Stimulated activated CD8-positive, alpha-beta memory T cell treated with anti-CD3 and anti-CD28 coated beads, Interleukin-4, amount 100 ng/mL, for 1 hour (primary cell): ENCODE measurements at places on chromosomes 13 and 19.

- DNase-seq = no peak
Observed at GRCh38 chr13:41224113-41225110, 30.0 kb upstream of the KBTBD7 start.

- no peak for DNase-seq
Observed at GRCh38 chr19:1026783-1027649, 608 bp downstream of the CNN2 start.

- DNase-seq = no peak
Observed at GRCh38 chr19:18287836-18288772, 6.7 kb upstream of the JUND start.

GRCh38 chr19:43316591-43317319, 36.7 kb upstream of the CD177 start:
- DNase-seq = no peak

DNA sequence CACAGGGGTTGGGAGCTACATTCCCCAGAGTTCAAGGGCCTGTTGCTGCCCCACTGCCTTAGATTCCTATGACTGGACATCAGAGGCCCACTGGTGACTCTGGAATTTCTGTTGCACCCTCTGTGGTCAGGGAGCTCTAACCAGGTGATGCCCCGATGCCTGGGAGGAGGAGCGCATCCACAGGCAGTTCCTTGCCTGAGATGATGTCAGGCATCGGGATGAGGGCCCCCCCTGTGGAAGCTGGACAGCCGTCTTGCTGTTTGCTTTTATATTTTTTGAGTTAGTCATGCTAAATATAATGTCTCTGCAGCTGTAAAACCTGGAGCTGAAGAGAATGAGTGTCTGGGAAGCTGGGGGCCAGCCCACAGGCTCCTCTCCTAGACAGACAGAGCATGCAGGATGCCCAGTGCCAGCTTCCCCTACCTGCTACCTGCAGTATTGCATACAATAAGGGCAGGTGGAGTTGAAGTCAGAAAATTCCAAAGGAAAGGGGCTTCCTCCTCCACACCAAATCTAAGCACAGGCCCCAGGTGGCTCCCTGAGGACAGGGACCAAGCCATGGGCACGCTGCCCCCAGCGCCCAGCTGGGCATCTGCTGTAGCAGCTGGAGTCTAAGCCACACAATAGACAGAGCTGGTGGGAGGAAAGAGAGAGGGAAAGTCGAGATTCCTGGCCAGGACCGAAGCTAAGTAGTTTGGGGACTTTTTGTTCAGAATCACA, 16.2 kb downstream of the COL4A2 start:
- no peak for DNase-seq

- DNase-seq = no peak
Observed at GRCh38 chr13:34577051-34577450, 365.0 kb upstream of the NBEA start.

- no peak for DNase-seq
Observed at GRCh38 chr13:30580852-30581502, 36.7 kb upstream of the USPL1 start.

DNA sequence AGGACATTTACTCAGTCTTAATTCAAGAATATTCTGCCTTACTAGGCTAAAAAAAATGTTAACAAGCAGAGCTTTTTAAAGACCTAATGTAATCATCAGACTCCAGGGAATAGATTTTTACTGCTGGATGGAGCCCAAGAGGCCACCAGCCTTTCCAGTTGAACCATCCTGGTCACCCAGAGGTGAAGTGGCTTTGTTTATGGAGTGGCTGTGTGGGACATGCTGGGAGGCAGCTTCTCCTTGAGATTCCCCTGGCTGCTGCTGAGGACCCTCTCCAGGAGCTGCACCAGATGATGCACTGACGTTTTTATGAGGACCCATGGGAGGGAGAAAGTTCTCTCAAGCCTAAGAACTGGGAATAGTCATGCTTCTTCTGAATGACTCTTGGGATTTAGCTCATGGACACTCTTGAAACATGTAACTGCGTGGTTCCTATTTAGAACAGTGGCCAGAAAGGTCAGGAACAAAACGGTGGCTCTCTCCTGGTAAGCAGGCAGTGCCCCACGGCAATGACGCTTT, 205.9 kb upstream of the MIR17HG start:
- no peak for DNase-seq

GRCh38 chr13:104773775-104774174, 1707.6 kb upstream of the SLC10A2 start:
- DNase-seq = no peak

GRCh38 chr19:39740395-39740794, 2.6 kb upstream of the CLC start:
- no peak for DNase-seq

DNA sequence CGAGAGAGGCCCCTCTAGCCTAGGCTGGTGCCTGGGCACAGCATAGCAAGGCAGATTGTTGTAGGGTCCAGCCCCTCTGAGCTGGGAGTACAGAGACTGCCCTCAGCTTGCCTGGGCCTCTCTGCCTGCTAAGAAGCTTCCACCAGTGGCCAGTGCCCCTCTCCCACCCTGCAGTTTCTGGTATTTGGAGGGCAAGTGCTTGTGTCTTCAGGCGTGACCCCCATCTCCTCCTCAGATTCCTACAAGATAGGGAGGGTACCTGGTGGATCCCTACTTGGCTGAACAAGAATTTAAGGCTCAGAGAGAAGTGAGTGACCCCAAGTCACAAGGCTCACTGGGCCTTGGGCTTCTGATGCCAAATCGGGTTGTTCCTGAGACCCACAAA, 152.7 kb downstream of the URI1 start:
- no peak for DNase-seq

DNA sequence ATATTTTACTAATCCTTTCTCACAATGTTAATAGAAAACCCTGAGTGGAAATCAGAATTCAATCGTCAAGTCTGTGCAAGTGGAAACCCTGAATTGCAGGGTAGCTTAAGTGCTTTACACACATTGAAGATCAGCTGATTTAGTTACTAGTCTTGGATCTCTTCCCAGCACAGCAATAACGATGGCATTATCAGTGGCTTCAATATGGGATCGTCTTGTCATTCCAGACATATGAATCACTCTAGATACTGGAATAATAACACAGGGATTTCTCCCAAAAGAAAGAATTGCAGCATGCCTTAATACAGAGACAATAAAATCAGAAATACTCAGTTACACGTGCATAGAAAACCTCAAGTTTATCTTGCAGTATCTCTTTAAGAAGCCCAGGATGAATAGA, 12.6 kb upstream of the METTL21C start:
- DNase-seq = no peak

DNA sequence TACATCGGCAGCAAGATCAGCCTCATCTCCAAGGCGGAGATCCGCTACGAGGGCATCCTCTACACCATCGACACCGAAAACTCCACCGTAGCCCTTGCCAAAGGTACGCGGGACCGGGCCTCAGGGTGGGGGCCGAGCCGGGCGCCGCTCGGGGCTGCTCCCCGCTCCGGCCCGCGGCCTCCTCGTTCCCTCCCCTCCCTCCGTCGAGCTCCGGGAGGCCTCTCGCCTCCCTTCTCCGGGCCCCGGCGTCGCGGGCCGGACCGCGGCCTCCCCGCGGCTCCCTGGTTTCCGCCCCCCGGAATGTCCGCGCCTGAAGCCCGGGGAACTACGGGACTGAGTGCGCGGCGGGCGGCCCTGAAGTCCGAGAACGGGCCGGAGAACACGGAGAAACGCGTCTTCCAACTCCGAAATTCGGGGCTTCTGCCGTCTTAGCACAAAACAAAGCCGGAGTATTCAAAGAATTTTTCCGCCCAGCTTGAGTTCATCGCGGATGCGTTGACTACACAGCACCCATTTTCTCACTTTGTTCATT, 423 bp downstream of the LSM14A start:
- peak; percentile 3 for DNase-seq

DNA sequence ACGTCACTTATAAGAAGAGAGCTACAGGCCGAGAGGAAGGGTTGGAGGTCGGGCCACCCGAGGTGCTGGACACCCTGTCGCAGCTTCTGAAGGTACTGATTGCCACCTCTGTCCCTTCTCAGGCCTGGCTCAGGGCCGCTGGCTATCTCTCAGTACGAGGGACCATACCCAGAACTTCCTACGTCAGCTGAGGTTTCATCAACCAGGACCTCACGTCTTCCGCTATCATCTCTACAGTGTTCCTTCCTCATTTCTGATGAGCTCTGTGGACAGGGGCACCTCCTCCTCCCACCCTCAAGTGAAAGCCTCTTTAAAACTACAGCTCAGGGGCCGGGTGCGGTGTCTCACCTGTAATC, 58.2 kb upstream of the USE1 start:
- no peak for DNase-seq

DNA sequence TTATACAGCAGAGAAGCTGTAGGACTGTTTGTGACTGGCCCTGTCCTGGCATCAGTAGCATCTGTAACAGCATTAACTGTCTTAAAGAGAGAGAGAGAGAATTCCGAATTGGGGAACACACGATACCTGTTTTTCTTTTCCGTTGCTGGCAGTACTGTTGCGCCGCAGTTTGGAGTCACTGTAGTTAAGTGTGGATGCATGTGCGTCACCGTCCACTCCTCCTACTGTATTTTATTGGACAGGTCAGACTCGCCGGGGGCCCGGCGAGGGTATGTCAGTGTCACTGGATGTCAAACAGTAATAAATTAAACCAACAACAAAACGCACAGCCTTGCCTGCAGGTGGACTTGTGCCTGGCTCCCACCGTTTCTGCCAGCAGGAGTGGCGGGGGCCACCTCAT, 27.3 kb upstream of the LDLR start:
- no peak for DNase-seq

DNA sequence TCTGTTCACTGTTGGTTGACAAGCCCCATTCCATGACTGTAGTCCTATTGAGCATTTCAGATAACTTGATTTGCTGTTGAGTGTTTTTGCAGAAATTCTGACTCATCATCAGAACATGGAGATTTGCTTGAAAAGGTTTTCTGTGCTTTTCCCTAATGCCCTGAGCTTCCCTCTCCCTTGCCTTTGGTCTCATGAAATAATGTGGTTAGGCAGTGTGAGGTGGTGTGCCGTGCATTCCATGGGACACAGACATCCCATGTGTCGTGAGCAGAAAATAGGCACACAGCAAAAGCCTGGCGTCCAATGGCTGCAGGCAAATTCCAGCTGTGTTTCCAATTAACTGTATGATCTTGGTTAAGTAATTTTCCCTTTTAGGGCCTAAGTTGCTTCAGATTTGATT, 197.4 kb downstream of the DLEU7 start:
- no peak for DNase-seq

GRCh38 chr19:45130888-45131615, 29.7 kb downstream of the NKPD1 start:
- no peak for DNase-seq

DNA sequence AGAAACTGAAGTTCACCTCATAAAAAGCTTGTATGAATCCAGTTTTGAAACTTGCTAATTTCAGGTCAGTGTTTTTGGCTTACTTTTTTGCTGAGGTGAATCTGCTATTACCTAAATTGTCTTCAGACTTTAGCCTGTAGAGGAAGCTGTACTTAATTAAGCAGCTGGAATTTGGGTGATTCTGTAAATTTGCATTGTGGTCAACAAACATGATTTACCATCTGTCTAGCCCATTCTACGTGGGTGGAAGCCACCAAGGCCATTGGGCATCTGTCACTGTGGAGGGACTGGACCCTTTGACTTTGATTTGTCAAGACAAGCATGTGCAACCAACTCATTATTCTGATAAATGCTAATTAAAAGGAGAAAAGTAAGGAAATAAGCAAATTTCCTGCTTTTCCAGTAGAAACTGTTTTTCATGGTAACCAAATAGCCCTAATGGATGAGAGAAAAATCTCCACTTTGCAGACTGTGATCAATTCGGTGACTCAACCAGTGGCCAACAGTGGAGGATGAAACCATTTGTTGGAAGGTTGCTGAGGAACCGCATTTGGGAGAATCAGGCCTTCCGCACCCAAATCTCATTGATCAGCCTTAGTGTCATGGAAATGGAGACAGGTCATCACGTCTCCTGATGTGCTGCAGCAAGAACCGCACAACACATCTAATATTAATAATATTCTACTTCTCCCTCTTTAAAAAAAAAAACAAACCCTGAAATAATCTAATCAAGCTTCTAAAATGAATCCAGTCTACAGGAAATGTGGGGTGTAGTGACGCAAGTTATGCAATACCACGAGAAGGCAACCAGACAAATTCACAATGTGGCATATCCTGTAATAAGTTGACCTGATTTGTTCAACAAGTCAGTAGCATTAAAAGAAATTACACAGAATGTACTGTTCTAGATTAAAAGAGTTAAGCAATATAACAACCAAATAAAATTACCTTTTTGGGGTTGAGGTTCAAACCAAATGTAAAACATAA, 54.3 kb downstream of the GARRE1 start:
- no peak for DNase-seq

DNA sequence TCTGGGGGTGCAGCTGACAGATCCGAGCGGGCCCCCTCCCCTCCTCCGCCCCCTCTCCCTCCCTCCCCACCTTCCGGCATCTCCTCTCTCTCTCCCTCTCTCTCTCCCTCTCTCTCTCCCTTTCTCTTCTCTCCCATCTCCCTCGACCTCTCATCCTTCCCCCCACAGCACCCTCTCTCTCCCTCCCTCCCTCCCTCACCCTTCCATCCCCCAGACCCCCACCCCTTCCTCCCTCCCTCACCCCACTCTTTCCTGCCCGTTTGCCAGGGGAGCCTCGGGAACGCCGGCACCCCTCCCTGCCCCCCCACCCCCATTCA, 666 bp downstream of the CELF5 start:
- DNase-seq = no peak

DNA sequence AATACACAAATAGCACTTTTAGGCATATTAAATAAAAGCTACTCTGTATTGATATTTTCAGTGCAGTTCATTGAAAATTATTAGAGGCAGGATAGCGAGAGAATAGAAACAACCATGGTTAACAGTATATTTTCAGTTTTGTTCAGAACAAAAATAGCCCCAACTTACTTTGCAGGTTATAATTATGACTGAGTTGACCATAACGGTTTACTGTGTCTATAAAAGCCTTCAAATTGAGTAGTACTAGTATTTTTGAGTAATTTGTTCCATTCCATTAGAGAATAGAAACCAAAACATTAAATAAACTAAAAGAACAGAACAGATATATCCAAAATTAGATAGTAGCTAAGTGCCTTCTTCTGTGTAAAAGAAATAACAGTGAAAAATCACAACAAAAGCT, 1108.4 kb upstream of the PCDH20 start:
- no peak for DNase-seq

GRCh38 chr13:78603240-78603957, at the start of gene POU4F1:
Gene POU4F1, minus strand, starts transcription at chr13:78603552. Its CDS starts 226 bp downstream, at chr13:78603326.
- DNase-seq = no peak
